ENCODE measurements at places on chromosomes 1 and 21.

- no peak for DNase-seq
These were observed 175.9 kb downstream of the PRDM16 start for GRCh38 chr1:3244927-3245315.

GRCh38 chr21:38377165-38378088 is 120.6 kb downstream of the KCNJ15 start:
- DNase-seq, result no peak

GRCh38 chr1:34330061-34330460 is 153.4 kb downstream of the C1orf94 start:
- DNase-seq, result no peak

DNA sequence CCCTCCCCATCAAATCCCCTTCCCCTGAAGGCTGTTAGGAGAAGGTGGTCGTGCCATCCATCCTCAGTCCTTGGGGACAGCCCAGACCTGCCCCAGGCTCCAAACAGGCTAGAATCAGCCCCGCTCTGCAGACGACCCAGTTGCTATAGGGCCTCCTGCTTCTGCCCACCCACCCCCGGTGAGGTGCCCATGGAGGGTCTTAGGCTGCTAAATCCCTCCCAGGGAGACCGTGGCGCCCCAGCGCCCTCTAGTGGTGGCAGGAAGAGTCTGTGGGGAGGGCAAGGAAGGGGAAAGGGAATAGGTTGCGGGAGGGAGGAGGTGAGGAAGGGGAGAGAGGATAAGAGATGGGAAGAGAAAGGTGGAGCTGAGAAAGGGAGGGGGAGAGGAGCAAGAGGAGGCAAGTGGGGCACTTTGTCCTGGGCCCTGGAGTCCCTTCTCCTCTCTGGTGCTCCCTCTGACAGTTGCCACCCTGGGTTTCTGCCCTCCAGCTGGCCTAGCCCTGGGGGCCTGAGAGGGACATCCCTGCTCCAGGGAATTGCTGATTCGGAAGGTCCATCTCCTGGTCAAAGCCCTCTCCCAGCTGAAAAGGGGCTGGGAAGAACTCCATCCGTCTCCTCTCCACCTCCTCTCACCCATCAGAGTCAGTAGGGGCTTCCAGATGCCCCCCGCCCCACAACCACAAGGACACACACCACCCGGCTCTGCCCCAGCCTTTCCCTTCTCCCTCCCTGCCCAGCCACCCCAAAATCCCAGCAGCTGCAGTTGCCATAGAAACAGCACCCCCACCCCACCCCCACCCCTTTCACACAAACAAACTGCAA is 55.4 kb downstream of the CAMK2N1 start:
- no peak for DNase-seq

GRCh38 chr1:184771190-184771691 is 16.6 kb upstream of the EDEM3 start:
- no peak for DNase-seq

DNA sequence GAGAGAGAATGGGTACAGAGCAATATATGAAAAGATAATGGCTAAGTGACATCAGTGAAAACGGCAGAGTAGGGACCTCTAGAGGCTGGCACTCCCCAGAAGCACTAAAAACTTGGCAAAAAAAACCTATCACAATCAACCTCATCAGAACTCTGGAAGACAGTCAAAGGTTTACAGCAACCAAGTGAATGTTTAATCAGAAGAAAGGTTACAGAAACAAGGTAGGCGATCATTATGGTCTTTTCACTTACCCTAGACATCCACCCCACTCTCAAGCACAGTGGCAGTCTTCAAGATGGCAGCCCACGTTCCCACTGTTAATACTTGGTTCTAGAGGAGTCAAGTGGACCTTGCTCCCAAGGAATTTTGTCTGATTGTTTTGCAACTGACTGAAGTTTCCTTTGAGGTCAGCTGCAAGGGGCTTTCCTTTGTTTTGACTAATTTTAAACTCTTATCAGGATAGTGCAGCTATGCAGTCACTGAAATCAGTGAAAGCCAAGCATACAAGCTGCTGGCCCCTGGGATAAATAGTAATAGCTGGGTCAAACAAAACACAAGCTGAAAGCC is 7.2 kb downstream of the KIFAP3 start:
- DNase-seq, result no peak

DNA sequence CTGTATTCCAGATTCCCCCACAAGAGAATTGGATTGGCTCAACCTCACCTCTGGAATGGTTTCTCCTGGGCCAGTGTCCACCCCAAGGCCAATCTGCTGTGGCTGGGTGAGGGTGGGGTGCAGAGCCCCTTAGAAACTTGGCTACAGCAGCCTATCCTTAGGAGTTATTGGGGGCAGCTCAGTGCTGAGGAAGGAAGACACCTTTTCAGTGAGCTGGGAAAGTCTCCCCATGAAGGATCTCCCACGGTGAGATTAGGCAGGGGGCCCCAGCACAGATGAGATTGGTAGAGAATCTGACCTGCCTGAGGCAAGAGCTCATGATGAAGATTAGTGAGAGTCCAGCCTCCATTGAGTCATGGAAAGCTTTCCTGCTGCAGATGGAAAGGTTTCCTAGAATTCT is 78.4 kb downstream of the CCDC185 start:
- DNase-seq, result no peak

DNA sequence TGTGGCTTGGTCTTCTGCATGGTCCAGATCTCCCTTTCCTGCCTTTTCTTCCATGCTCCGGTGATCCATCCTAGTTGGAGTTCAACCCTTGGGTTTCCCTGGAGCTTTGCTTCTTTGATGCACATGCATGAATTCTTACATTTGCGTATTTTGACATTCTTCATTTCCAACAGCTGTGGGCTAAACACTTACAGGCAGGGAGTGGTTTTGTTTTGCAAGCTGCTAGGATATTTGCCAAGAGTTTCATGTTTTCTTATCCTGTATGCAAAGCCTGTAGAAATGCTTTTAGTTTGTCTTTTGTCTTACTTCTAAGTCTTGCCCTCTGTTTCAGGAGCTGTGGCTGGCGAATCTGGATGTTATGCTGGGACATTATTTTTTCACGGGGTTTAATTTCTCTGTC is 90.3 kb upstream of the PAXBP1 start:
- no peak for DNase-seq

DNA sequence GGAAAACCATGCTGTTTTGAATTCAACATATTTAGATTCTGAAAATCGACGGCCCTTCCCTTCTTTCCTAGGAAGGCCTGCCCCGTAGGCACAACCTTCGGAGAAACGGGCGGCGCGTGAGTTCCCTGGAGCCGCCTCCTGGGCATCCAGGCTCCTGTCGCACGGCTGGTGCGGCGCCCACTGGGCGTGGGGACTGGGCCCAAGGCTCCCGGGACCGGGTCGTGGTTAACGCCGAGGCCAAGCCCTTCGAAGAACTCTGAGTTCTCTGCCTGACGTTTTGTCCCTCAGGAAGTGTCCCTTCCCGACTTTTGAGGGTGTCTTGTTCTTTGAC is 19.2 kb upstream of the TBX15 start:
- DNase-seq, result no peak

DNA sequence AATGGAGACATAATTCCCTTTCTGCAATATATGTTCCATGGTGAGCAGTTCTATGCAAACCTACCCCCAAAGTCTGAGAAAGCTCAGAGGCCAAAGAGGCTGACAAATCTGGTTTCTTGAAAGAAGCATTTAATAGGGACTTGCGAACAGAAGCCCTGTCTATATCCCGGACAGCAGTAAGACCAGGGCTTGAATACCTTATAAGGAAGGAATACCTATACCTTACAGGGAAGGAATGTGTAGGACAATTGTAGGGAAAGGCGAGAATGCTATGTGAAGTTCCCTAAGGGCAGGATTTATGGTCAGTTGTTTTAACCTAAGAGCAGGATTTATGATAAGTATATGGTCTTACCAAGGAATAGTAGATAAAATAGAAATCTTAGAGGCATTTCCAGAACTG is 5.0 kb upstream of the SLC41A1 start:
- DNase-seq, result no peak

DNA sequence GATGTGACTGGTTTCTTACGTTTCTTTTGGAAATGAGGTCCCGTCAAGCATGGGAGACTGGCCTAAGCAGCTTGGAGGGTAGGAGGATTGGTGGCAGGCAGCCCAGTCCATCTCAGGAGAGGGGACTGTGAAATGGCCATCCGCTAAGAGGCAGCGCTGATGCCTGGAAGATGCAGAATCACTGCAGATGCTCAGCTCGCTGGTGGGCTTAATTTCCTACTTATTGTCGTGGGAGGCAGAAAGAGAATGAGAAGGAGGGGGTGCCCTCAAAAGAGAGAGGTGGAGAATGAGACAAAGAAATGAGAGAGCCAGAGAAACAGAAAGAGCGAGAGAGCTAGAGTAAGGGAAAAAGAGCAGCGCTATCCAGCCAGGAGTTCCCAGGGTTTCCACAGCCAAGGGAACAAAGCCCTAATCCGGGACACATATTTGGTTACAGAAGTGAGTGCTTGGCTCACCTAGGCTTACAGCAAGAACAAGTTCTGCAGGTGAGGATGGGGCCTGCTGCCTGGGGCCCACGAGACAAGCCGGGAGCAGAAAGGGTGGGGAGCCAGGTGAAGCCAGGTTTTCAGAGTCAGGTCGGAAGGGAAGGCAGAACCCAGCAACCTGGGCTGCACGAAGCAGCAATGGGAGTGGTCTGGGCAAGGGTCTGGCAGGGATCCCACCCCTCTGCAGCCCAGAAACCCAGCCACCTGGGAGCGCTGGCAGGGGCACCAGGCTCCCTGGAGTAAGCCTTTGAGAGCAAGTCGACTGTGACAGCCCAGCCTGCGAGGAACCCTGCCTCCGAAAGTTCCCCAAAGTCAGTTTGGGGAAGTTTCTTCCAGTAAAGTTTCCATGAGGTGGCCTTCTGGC is 5.8 kb downstream of the ECE1 start:
- no peak for DNase-seq

DNA sequence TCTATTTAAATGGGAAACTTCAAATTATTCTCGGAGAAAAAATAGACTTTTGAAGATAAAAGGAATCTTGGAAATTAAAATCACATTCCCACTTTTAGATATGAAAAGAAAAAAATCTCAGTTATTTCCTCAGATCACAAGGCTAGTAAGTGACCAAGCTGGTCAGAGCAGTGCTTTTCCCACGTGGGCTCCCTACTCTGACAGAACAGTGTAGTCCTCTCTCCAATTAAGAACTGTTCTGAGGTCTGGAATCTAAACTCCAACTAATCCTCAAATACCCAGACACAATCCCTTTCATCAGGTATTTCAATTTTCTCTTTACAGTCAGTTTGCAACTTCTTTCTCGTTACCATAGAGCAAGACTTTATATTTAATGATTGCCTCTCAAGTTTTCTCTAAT is 50.6 kb downstream of the RGS21 start:
- no peak for DNase-seq

DNA sequence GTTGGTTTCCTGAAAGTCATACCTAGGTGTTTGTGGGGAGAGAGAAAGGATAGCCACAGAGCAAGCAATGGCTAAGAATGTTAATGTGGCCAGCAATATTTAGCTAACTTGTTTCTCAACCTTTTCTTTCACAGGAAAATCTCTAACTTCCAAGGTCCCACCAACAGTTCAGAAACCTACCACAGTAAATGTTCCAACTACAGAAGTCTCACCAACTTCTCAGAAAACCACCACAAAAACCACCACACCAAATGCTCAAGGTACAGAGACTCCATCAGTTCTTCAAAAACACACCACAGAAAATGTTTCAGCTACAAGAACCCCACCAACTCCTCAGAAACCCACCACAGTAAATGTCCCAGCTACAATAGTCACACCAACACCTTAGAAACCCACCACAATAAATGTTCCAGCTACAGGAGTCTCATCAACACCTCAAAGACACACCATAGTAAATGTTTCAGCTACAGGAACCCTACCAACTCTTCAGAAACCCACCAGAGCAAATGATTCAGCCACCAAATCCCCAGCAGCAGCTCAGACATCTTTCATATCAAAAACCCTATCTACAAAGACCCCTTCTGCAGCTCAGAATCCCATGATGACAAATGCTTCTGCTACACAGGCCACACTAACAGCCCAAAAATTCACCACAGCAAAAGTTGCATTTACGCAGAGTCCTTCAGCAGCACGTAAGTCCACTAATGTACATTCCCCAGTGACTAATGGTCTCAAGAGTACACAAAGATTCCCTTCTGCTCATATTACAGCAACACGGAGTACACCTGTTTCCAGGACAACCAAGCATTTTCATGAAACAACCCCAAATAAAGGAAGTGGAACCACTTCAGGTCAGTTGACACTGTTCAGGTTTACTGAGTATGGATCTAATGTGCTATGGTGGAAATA is 15.3 kb downstream of the CD55 start:
- DNase-seq, result no peak

GRCh38 chr1:234916840-234917239 is 211.8 kb downstream of the TOMM20 start:
- no peak for DNase-seq

GRCh38 chr1:206982216-206982615 is 12.0 kb upstream of the FCAMR start:
- peak; percentile 35 for DNase-seq

- no peak for DNase-seq
These were observed 79.9 kb downstream of the LACTBL1 start for GRCh38 chr1:22892789-22893188.

- peak; percentile 92 for DNase-seq
These were observed at the start of gene ZNF593 for GRCh38 chr1:26169669-26170471. Gene ZNF593 (plus strand): TSS chr1:26169908. CDS start chr1:26169984, 76 bp downstream.

DNA sequence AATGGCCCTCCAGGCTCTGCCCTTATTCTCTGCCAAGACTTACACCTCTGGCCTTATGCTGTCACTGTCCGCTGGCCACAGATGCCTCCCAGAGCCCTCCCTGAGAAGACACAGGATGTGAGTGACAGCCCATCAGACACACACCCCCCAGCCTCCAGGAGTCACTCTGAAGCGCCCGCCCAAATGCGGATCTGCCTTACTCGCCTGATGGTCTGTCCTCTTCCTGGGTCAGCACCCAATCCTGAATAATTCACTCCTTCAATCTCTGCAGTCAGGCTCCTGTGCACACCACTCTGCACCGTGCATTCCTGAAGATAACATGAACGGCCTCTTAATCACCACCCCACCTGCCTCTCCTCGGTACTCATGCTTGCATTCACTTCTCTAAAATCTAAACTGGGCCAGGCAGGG is 14.7 kb downstream of the CLSTN1 start:
- DNase-seq, result no peak

- no peak for DNase-seq
These were observed 55.3 kb downstream of the NME7 start for GRCh38 chr1:169312084-169312954.

DNA sequence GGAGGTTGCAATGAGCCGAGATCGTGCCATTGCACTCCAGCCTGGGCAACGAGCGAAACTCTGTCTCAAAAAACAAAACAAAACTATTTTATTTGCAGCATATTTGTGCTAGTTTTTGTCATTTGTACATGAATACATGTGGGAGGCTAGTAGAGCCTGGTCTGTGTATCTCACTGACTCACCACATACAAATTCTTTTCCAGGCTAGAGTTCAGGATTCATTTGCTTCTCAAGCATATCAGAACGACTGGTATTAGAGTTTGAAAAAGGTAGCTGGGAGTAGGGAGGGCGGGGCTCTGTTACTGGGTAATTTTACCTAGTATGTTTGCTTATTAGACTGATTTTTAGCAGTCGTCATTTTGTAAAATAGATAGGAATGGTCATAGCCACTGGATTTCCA is 4.5 kb upstream of the TOR3A start:
- no peak for DNase-seq

- no peak for DNase-seq
These were observed 31.4 kb downstream of the LY9 start for GRCh38 chr1:160827418-160827817.

All from left ventricle myocardium inferior (tissue), 1 donor.